NCI-H446 treated with DMSO at 0.1 percent for 48 hours (cell line): ENCODE measurements at places on chromosomes 13 and 19.

- DNase-seq, result no peak
Observed at GRCh38 chr19:17567940-17568339, 12.5 kb downstream of the COLGALT1 start.

DNA sequence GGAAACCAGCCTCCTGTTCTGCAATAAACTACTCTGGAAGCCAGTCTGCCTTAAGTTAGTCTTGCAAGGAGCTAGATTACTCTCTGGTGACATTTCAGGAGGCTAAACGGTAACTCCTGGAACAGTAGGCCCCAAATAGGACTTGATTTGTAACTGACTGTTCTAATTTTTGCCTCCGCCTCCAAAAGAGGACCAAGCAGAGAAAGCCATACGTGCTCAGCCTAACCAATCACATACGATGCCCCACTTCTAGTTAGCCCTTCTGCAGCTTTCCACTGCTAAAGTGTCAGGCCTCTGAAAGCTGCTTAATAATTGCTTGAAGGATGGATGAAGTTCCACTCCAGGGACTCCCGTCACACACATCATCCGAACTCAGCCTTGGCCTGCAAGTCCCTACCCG, 744 bp downstream of the ZNF805 start:
- no peak for DNase-seq

DNA sequence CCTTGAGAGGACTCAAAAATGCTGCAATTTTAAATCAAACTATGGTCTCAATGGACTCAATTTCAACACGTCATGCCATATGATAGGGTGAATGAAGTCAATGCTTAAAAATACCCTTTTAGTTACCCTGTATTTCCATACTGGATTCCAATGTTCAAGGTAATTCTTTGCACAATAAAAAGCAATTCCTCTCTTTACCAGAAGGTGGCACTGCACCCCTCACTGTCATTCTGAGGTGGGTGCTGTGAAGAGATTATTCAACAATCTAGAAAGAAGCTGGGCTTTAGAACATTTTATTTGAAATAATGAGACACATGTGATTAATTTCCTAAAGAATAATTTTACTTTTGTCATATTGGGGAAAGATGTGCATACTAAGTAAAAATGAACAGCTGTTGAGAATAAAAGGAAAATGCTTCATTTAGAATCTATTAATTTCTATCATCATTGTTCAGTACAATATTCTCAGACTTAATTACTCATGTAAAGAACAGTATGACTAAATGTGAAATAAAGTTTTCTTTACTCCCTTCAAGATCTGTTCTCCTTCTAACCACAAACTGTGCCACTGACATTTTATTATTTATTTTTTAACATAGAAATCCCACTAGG, 789.1 kb downstream of the GPC5 start:
- no peak for DNase-seq

- peak; percentile 98 for DNase-seq
Observed at GRCh38 chr19:5903624-5904351, at the start of gene NDUFA11. Gene NDUFA11 (minus strand): TSS chr19:5903790. CDS start chr19:5903708, 82 bp downstream.

DNA sequence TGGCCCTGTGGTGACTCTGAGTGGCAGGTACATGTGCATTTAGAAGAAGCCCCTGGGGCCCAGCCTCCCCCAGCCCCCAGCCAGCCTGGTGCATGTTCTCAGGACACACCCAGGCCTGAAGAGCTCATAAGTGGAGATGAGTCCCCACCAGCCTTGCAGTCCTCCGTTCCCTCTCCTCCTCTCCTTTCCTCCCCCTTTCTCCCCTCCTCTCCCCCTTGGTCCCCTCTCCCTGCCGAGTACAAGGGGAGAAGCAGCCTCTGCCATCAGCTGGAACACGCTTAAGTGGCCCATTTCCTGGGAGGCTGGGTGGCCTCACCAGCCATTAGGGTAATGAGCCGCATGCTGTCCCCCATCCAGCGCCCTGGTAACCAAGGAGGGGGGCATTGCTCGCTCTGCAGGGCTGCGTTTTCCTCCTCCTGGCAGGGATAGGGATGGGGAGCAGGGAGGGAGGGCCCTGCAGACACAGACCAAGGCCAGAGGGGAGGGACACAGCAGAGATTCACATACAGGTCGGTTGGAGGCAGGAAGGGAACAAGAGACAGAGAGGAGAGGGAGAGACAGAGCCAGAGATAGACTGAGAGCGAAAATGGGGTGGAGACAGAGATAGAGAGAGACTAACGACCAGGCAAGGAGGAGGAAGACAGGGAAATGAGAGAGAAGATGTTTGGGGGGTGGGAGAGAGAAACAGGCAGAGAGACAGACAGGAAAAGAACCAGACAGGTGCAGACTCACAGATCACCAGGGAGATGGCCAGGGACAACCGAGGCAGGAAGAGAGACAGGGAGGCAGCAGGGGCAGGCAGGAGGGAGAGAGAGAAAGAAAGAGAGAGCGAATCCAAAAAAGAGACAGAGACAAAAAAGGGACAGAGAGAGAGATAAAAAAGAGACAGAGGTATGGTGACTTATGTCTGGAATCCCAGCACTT, 19.3 kb upstream of the DPP9 start:
- DNase-seq, result no peak

- no peak for DNase-seq
Observed at GRCh38 chr13:90402613-90403012, 944.9 kb upstream of the MIR17HG start.

DNA sequence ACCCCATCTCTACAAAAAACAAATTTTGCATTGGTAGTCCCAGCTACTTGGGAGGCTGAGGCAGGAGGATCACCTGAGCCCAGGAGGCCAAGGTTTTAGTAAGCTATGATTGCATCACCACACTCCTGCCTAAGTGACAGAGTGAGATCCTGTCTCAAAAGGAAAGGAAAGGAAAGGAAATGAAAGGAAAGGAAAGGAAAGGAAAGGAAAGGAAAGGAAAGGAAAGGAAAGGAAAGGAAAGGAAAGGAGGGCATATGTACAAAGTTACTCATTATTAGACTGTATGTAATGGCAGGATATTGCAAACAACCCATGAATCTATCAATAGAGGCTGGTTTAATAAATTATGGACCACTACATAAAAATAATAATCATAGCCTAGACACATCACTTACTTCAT, 40.8 kb upstream of the CACNA1A start:
- no peak for DNase-seq
